ENCODE measurements at places on chromosomes 2 and 18. TPM values are rescaled to one million over a fixed set of nuclear protein-coding genes. Genes with fewer than 3 reads are reported as not detected.

Gene CROCC2
- total RNA-seq = not detected

Gene PECR
- total RNA-seq = 50.7 TPM

Gene MOGAT1
- total RNA-seq = not detected

Gene IL1RL1
- total RNA-seq = 0.27 TPM

Gene DNER
- 167 TPM for total RNA-seq

Gene ARHGAP28
- 28.7 TPM for total RNA-seq

Gene PREPL
- total RNA-seq = 111 TPM

Gene UGT1A8
- total RNA-seq = not detected

Gene RPS27A
- total RNA-seq = 466 TPM

Gene LINC00305
- total RNA-seq = not detected

Gene UGT1A10
- total RNA-seq = not detected

Gene IL1A
- total RNA-seq = 0.09 TPM

Gene WDCP
- 18.0 TPM for total RNA-seq

Gene SAG
- total RNA-seq = not detected

Gene SPATA3
- total RNA-seq = not detected

Gene CCBE1
- 4.3 TPM for total RNA-seq

Gene LIPG
- total RNA-seq = 10.0 TPM

Gene PRKAG3
- total RNA-seq = not detected

Gene CNGA3
- total RNA-seq = 3.0 TPM

Gene ATP6V1B1
- total RNA-seq = not detected

Gene PLB1
- total RNA-seq = 4.3 TPM

Gene MAPK4
- 19.5 TPM for total RNA-seq

Gene CCL20
- not detected for total RNA-seq

Gene POLR1A
- 16.6 TPM for total RNA-seq

Gene DSG4
- total RNA-seq = not detected

Gene CNNM4
- 8.1 TPM for total RNA-seq

Gene RESP18
- total RNA-seq = 1.1 TPM

Gene C1QL2
- total RNA-seq = 0.27 TPM

Gene C2orf78
- total RNA-seq = not detected

Gene RAB17
- total RNA-seq = 0.36 TPM

Gene SLC9A4
- total RNA-seq = not detected

Gene LCT
- total RNA-seq = 0.09 TPM

Gene UNC80
- 34.8 TPM for total RNA-seq
